ENCODE measurements at places on chromosomes 6 and 20.

DNA sequence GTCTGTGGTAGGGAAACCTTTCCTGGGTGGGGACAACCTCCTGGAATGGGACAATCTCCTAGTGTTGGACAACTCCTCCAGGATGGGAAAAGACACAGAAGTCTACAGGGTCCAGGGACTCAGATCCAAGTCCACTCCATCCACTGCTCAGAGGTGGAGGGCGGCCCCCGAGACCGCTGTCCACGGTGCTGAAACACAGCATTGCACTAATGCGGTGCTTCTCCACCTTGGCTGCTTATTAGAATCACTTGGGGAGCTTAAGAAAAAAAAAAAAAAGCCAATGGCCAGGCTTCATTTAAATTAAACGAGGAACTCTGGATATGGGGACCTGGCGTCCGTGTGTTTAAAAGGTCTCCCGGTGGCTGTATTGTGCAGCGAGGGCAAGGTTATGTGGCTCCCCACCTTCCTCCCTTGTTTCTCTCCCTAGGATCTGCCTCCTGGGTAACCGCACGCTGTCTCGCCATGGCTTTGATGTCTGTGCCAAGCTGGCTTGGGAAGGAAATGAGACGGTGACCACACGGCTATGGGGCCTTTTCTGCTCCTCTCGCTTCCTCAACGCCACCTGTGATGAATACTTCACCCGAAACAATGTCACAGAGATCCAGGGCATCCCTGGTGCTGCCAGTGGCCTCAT lies 12.0 kb downstream of the SLC12A5 start:
- no peak for DNase-seq

GRCh38 chr20:41570557-41570956 lies 47.6 kb downstream of the CHD6 start:
- no peak for DNase-seq

- DNase-seq: no peak
These were observed 198.1 kb downstream of the MYLK4 start for GRCh38 chr6:2552526-2553154.

- no peak for DNase-seq
These were observed 159.6 kb upstream of the MYLIP start for GRCh38 chr6:15969236-15969778.

DNA sequence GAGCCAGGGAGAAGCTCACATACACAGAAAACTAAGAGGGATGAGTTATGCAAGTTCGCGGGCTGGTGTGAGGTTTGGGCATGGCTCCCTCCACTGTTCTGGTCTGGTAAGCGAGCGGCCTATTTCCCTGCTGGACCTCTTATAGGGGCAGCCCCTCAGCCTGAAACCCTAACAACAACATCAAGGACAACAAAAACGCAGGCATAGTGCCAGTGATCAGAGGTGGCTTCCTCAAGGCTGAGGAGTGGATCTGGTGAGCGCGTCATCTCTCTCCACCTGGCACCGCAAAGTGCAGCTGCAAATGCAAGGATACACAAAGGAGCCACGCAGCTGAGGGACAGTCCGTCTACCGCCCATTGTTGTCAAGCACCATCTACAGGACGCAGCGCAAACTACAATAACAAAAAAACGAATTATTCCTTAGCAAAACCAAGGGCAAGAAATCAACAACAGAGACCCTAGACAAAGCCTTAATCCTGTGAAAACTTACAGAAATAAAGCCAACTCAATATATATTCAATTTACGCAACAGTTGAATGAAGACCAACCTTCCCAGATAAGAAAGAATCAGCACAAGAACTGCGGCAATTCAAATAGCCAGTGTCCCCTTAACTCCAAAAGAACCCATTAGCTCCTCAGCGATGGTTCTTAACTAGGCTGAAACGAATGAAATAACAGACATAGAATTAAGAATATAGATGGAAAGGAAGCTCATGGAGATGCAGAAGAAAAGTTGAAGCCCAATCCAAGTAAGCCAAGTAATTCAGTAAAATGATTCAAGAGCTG lies 9.2 kb upstream of the DEFB110 start:
- DNase-seq: peak; percentile 72

GRCh38 chr6:72861935-72862432 lies 240.1 kb downstream of the KCNQ5 start:
- no peak for DNase-seq

- DNase-seq: no peak
These were observed 36.0 kb upstream of the AKIRIN2 start for GRCh38 chr6:87738000-87738399.

All from NCI-H2029 treated with DMSO at 0.1 percent for 48 hours (cell line).